ENCODE measurements at places on chromosomes 3 and 15.
A peak's percentile ranks its signal among the peaks of the same experiment; 100 is the strongest.

DNA sequence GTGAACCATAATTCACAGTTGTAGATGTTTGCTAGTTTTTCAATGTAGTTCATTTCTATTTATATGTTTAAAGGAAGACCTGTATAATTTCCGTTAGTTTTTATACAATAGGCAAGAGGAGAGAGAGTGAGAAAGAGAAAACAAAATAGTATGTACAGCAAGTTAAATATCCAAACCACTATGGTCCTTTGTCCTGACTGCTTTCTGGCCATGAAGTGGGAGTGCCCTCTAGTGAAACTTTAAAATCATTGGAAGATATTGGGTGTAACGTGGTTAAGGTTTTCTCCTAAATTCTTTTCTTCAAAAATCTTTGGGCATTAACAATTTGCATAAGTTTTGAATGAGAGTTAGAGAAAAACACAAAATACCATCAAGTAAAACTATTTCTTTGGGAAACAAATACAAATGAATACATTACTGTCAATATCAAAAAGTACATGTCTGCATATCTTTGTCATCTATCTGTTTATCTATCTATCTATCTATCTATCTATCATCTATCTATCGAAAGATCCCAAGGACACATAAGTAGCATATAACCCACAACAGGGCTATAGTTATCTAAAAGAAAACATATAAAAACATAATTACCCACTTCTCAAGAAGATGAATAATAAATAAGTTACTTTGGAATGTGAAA, 534.6 kb upstream of the ATP11B start:
- DNase-seq, result peak; percentile 32

GRCh38 chr3:56806407-56806806, 4.7 kb upstream of the ARHGEF3 start:
- DNase-seq, result no peak

DNA sequence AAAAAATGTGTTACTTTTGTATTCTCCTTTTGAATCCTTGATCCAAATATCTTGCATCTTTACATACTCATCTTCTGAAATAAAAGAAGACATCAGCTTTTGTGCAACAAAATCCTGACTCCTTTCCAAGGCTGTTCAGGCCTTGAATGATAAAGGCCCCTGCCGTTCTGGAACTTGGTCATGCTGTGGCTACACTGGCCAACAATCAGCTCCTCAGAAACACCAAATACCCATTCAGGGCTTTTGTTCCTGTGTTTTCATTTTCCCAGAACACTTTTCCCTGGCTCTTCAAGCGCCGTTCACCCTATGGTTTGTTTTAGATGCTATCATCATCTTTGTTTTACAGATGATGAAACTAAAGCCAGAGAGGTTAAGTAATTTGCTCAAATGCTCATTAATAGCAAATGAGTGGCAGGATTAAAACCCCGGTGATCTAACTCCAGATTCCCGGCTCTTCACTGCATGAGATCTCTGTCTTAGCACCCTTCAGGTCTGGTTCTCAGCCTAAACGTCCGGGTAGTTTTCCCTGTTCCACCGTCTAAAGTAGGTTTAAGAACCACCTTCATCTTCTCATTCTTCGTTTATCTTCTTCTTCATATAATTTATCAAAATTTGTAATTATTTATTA, 58.3 kb downstream of the EPHA3 start:
- DNase-seq, result no peak

GRCh38 chr15:83919978-83920510, 266.1 kb downstream of the ADAMTSL3 start:
- no peak for DNase-seq

- DNase-seq, result no peak
Observed at GRCh38 chr15:52486003-52486996, 42.4 kb downstream of the MYO5A start.

GRCh38 chr3:109313061-109313460, 3.3 kb downstream of the DPPA2 start:
- no peak for DNase-seq

GRCh38 chr3:190541008-190541407, 27.1 kb downstream of the IL1RAP start:
- no peak for DNase-seq

GRCh38 chr3:97948351-97949109, 23.7 kb downstream of the RIOX2 start:
- DNase-seq, result no peak

- DNase-seq, result no peak
Observed at GRCh38 chr3:71973274-71974030, 188.5 kb upstream of the PROK2 start.

DNA sequence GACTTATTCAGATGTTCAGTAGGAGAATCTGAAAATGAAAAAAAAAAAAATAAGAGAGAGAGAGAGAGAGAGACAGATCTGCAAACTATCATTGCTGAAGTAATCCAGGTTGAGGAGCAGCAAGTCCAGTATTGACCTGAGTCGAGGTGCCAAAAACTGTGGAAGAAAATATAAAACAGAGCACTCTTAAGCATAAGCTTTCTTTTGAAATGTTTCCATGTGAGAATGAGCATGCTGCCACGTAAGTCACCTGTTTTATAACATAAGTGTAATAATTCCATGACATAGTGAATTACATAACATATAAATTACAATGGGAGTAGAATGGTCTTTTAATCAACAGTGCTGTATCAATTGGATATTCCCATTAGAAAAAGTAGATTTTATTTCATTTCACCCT, 218.2 kb downstream of the BCHE start:
- DNase-seq, result no peak

GRCh38 chr3:133463347-133463860, 63.5 kb downstream of the BFSP2 start:
- DNase-seq, result no peak

- no peak for DNase-seq
Observed at GRCh38 chr3:65425880-65426279, 612.8 kb downstream of the MAGI1 start.

DNA sequence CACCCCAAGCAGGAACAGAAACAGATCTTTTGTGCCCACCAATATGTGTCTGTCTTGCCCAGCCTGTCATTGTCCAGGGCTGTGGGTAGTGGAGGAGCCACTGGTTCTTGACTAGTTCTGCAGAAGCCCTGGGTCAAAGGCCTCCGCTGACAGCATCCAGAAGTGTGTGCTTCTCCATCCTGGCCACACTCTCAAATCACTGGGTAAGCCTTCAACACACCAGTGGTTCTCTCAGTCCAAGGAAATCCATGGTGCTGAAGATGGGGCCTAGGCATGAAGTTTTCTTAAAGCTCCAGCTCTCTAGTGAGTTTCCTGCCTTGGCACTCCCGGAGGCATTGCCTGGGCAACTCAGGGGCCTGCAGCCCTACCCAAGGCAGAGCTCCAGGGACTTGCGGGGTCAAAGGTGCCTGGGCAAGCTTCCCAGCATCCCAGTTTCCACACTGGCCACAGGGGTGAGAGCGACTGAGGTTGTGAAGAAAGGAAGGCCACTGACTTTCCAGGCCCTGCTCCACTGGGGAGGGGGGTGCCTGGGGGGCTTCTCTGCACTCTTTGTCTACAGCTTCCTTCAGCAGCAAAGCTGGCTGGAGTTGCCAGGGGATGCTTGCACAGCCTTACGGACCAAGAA, 37.9 kb upstream of the RPL32 start:
- DNase-seq, result no peak

- peak; percentile 71 for DNase-seq
Observed at GRCh38 chr3:129413687-129414506, 14.5 kb downstream of the EFCAB12 start.

DNA sequence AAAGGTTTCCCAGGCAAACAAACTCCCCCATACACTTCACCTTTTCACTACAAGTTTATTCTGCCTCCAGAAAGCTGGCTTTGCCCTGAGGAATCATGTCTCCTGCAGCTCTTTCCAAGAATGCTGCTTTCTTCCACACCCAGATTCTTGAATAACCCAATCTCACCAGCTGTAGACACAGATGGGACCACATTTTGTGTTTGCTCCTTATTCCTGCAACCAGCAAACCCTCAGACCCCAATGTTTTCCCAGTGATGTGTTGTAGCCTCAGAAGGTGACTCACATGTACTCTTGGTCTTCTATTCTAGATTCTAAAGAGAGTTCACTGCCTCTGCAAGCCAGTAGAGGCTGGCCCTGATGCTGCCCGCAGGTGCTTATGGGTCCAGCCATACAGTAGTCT, 23.6 kb upstream of the TRIM59 start:
- DNase-seq, result no peak

- DNase-seq, result no peak
Observed at GRCh38 chr15:62087671-62088352, 21.0 kb downstream of the C2CD4A start.

DNA sequence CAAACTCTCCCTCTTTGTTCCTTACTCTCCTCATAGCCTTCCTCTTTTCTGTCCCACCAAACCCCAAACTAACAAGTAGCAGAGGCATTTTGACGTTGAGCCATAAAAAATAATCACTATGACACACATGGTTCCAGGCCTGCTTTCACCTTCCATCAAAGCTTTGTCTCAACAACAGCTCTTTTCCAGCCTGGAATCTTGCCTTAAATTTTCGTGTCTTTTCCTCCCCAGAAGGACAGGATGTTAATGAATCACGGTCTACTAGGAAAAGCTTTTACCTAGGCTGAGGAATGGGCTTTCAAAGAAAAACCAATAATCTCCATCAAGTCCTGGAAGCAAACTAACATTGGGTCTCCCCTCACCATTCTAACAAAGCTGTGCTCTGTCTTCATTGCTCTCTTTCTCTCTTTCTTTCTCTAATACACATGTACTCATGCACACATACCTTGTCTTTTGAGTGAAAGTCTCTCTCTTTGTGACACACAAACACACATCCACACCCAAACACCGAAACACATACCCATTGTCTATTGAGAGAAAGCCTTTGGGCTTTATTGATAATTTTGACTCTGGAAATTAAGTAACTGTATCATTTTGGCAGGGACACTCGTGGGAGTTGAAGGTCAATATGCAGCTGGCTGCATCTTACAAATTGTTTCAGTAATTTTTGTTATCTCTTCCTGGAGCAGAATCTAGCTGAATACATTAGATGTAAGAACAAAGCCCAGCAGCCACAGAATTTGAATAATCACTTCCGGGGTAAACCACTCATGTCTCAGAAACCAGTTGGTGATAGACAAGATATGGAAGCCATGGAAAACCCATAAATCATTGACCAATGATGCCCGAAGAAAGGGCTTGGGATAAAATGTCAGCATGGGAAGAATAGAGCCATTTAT, 107.4 kb upstream of the SLC4A7 start:
- DNase-seq, result no peak

DNA sequence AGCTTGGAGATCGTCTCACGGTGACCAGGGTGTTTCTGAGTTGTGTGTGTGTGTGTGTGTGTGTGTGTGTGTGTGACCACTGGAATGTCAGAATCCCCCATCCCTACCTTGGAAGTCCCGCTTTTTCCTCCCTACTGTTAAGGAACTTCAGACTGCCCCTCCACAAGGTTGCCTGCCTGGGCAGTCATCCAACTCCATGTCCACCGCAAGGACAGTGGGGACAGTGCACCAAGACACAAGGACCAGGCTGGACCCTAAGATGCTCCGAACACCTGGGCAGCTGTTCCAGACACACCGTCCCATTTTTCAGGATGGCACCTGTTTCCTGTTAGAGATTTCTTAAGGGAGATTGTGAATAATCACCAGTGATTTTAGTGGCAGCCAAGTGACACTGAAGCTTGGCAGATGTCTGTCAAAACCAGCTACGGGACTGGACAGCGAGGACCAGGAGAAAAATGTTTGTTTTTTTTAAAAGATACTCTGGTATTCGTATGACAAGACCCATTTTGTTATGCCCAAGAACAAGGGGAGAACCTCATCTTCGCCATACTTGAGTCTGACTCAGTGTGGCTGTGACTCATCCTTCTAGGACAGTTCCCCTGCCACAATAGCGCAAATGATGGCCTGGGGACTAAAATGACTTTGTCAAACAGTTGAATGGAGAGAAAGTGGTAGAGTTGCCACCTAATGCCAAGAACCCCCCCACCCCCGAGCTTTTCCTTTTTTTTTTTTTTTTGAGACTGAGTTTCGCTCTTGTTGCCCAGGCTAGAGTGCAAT, 15.5 kb downstream of the PAQR9 start:
- DNase-seq, result no peak

- no peak for DNase-seq
Observed at GRCh38 chr3:40499952-40500351, 5.9 kb upstream of the ZNF620 start.

DNA sequence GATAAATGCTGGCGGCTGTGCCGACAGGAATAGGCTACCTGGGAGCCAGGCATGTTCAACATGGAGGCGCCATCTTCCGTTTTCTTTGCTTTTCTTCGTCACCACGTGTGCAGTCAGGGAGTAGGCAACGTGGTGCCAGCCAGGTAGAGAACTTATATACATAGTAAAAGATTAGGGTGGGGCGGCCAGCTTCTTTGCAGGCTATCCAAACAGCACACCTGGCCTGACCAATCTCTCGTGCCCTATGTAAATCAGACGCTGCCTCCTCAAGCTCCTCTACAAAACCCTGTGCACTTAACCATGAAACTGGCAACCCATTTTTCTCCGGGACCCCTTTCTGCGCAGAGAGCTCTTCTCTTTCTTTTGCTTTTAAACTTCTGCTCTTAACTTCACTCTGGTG, 28.6 kb upstream of the OR5K4 start:
- no peak for DNase-seq

DNA sequence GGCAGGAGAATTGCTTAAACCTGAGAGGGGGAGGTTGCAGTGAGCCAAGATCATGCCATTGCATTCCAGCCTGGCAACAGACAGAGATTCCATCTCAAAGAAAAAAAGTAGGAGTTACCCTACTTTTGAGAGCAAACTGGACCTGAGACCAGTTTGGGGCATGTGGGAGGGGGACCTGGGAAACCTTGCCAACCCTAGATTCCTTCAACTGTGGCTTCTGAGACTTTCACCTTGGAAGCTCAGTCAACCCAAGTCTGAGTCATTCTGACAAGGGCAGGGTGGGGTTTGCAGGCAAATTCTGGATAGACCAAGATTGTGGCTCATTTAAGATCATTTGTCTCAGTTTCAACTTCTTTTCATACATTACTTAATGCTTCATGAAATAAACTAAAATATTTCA, 23.8 kb upstream of the SIAH2 start:
- no peak for DNase-seq

DNA sequence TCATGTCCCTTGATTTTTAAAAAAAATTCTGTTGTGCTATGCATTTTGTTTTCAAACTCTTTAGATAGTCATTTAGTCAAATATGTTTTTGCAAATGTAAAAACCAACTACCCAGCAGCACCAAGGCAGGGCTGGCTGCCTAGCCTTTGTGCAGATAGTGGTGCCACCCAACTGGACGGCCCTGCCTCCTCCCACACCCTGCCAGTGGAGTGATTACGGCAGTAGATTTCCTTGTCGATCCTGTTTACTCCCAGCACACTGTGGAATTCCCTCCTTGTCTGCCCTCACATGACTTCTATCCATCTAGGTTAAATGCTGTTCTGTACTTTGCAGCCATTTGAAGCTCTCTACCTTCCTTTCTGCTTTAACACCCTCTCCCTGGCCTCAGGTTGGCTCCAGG, 79.4 kb upstream of the PLXNA1 start:
- DNase-seq, result no peak

Data from GM13976 (cell line).